T-helper 17 cell (primary cell): ENCODE measurements at places on chromosomes 16 and 17.

DNA sequence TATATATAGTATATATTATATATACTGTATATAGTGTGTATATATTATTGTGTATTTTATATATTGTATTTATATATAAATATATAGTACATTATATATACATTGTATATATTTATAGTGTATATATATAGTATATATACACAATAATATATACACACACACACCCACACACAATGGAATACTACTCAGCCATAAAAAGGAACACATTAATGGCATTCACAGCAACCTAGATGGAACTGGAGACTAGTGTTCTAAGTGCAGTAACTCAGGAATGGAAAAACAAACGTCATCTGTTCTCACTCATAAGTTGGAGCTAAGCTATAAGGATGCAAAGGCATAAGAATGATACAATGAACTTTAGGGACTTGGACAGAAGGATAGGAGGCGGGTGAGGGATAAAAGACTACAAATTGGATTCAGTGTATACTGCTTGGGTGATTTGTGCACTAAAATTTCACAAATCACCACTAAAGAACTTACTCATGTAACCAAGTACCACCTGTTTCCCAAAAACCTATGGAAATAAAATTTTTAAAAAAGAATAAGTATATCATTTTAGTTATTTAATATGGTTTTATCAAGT is 201.9 kb upstream of the CDH11 start:
- no peak for DNase-seq

- no peak for DNase-seq
Measured at GRCh38 chr17:77382356-77382911, 241.7 kb downstream of the SEC14L1 start.

- no peak for DNase-seq
Measured at GRCh38 chr17:60586288-60586974, 13.6 kb upstream of the PPM1D start.

- no peak for DNase-seq
Measured at GRCh38 chr17:29444589-29444988, 54.4 kb downstream of the TAOK1 start.

- DNase-seq, result no peak
Measured at GRCh38 chr17:81517339-81518112, 4.9 kb upstream of the ACTG1 start.

- peak; percentile 67 for DNase-seq
Measured at GRCh38 chr17:82300707-82301270, 16.6 kb downstream of the CD7 start.

DNA sequence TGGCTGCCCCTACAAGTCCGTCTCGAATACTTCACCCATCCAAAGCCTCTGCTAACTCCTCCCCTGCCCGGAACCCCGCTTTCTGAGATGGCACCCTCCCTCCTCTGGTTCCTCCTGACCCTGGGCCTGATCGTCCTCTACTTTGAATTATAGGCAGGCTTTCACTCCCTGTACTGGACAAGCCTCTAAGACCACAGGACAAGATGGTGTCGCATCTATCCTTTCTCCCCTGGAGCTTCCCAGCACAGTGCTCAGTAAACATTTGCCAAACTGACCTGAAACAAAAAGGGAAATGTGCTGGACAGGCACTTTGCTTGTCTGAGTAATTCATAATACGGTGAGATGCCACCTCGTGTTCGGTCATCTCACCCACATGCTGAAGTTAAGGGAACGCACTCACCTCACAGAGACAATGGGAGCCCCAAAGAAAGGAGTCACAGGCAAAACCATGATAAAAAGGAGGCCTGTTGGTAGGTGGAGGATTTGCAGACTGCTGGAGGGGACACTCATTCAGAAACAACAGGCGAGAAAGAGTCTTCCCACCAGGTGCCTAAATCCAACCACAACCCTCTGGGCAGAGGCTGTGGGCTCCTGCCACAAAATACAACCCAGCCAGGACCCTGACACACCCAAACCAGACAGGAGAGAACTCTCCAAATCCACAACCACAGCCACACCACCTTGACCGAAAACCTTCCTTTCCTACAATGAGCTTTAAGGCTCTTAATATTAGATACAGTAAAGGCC is 28.2 kb downstream of the SNN start:
- DNase-seq, result no peak

GRCh38 chr17:44207319-44207718 is 7.6 kb upstream of the ATXN7L3 start:
- DNase-seq, result no peak

DNA sequence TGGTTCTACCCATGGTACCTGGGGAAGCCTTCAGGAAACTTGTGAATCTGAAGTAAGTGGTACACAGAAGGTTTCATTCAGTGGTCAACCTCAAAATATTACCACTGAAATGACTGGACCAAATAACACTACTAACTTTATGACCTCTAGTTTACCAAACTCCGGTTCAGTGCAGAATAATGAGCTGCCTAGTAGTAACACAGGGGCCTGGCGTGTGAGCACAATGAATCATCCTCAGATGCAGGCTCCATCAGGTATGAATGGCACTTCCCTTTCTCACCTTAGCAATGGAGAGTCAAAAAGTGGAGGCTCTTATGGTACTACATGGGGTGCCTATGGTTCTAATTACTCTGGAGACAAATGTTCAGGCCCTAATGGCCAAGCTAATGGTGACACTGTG is 55.9 kb upstream of the SLC5A11 start:
- no peak for DNase-seq

DNA sequence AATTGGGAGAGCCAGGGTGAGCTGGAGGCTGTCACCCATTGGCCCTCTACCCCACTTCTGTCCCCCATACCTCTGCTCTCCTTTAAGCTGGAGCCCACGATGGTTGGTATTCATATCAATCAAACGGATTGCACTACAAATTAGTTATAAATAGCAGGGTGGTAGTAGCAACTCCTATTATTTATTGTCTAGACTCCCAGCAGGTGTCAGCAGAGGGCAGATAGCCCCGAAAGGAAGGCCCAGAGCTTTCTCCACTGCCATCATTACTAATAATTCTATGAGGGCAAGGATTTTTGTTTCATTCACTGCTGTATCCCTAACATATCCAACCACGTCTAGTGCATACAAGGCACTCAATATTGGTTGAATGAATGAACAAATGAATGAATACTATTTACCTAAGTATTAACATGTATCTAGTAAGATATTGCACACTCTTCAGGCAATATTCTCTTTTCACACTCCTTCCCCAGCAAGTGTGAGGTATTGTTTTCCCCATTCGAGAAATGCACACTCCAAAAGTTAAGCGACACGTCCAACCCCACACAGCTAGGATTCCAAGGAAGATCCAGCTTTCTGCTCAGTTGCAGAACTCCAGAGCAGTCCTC is 6.3 kb downstream of the C17orf50 start:
- no peak for DNase-seq

- no peak for DNase-seq
Measured at GRCh38 chr17:66990047-66990446, 25.5 kb downstream of the CACNG4 start.

DNA sequence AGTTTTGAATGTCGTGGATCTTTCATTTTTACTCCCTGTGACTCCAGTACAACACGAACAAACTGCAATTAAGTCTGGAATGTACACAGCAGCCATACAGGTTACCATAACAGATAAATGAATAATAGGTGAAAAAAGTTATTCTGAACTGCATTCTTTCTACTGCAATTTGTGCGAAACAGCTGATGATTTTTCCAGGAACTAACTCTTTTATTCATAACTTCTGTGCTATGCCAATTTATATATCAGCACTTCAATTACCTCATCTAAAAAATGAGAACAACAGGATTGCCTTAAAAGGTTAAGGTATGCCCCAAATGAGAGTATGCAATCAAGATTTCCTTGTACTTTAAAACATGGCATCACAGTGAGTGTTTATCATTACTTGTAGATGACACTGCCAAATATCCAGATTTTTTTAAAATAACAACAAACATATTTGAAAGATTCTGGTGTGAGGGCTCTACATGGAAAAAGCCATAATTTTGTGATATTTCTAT is 238.9 kb downstream of the CDH8 start:
- DNase-seq, result no peak

DNA sequence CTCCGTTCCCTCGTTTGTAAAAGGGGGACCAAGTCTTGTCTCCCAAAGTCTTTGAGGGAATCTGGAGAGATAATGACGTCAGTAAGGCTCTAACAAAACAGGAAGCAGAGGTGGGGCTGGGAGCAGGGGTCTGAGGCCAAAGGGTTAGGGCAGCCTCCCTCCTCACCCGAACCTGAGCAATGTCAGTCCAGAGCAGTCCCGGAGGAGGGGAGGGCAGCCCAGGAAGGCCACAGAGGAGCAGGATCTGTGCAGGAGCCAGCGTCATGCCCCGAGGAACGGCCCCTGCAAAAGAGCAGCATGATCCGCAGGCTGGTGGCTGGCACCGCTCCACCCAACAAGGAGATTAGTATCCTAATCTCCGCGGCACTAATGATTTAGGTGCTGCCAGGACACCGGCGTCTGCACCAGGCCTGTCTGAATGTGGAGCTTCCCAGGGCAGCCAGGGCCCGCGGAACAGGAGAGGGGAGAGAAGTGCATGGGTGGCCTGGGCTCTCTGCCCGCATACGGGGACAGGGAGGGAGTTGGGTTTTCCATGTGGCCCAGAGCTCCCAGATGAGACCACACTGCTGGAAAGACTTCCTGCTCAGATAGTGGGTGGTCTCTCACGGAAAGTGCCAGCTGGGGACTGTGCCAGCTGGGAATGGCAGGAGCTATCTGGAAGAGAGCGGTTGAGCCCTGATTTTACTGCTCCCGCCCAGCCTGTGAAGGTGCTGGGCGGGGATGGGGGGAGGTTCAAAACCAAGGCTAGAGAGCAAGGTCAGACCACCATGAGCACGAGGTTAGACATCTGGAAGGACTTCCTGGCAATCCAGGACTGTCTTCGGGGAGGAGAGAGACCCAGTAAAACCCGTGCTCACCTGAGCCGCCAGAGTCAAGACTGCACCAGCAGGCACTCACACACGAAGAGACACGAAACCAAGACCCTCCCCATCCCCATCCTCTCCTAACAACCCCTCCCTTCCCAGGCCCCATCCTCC is 11.0 kb upstream of the KRT17 start:
- DNase-seq, result no peak

DNA sequence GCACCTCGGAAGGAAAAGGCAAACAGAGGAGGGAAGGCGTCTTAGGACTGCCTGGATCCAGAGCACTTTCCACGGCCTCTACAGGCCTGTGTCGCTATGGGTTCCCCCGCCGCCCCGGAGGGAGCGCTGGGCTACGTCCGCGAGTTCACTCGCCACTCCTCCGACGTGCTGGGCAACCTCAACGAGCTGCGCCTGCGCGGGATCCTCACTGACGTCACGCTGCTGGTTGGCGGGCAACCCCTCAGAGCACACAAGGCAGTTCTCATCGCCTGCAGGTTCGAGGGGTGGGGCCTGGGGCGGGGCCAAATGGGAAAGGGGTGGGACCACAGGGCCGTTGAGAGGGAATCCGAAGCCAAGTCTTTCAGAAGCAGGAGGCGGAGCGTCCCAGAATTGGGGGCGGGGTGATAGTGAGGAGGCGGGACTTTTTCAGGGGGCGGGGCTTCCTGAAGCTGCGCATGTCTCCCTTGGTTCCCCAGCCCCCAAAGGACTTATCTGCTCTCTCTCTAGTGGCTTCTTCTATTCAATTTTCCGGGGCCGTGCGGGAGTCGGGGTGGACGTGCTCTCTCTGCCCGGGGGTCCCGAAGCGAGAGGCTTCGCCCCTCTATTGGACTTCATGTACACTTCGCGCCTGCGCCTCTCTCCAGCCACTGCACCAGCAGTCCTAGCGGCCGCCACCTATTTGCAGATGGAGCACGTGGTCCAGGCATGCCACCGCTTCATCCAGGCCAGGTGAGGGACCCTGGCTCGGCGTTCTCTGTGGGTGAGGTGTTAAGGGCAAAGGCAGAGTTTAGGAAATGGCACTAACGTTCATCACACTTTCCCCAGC is 939 bp downstream of the BCL6B start:
- DNase-seq, result peak; percentile 91

DNA sequence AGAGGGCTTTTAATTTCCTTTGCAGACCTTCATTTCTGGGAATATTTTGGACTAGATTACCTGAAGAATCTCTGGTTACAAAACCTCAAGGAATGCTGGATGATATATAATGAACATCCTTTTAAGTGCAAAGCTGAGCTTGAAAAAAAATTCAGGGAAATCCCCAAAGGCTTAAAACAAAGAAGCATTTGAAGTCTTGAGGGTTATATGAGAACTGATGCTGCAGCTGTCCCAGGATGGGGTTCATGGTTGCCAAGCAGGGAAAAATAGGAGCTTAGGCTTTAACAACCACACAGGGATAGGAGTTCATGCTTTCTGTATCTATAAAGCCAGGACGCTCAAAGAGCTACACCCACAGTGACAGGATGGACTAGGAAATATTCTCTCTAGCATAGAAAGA is 150.4 kb upstream of the IRX5 start:
- no peak for DNase-seq

- DNase-seq, result no peak
Measured at GRCh38 chr17:79459846-79460245, 151.0 kb downstream of the RBFOX3 start.

- DNase-seq, result no peak
Measured at GRCh38 chr16:18936727-18937340, 10.6 kb upstream of the SMG1 start.

DNA sequence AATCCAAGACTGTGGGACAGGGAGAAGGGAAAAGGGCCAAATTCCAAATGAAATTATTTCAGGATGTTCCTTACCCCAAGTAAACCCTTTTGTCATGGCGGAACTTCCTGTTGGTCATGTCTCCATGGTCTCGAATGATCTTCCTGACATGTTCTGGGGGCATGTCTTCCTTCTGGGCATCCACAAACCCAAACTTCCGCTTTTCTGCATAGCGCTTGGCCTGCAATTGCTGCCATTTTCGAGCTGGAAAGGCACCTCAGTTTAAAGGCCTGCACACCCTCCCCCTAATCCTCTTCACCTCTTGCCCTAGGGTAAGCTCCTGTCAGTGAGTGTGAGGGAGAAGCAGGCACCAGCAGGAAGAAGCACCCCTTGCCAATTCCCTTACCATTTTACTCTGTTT is 1.2 kb downstream of the PRPF8 start:
- DNase-seq, result no peak

DNA sequence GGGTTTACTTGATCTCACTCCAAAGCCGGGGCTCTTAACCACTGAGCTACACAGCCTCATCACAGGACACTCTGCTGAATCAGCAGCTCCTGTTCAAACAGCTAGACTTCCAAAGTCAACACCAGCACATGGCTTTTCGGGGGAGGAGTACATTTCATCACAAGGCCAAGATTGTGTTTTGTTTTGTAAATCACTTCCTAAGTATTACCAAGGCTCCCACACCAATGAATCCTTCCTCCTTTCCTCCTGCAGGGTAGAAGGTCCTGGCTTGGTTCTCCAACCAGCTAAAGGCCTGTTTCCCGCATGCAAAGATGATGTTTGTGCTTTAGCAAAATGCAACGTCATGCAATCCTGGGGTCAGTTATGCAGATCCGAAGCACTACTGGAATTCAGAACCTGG is 152.5 kb downstream of the XYLT1 start:
- DNase-seq, result no peak

- DNase-seq, result no peak
Measured at GRCh38 chr16:22926105-22926751, 112.3 kb downstream of the HS3ST2 start.

DNA sequence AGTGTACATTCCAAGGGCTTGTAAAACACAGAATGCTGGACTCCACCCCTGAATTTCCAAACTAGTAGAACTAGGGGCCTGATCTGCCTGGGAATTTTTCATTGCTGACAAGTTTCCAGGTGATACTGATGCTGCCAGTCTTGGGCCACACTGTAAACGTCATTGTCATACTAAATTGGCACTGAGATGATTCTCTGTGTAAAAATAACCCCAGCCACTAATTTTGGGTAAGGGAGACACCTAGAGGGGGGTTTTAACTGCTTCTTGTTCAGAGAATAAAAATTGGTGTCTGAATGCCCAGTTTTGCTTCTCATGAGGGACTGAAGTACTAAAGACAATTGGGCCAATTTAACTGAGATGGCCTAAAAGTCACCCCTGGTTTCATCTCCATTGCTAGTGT is 5.0 kb upstream of the CDH13 start:
- no peak for DNase-seq
